MCF 10A (cell line): ENCODE measurements at places on chromosomes 11 and 22.

DNA sequence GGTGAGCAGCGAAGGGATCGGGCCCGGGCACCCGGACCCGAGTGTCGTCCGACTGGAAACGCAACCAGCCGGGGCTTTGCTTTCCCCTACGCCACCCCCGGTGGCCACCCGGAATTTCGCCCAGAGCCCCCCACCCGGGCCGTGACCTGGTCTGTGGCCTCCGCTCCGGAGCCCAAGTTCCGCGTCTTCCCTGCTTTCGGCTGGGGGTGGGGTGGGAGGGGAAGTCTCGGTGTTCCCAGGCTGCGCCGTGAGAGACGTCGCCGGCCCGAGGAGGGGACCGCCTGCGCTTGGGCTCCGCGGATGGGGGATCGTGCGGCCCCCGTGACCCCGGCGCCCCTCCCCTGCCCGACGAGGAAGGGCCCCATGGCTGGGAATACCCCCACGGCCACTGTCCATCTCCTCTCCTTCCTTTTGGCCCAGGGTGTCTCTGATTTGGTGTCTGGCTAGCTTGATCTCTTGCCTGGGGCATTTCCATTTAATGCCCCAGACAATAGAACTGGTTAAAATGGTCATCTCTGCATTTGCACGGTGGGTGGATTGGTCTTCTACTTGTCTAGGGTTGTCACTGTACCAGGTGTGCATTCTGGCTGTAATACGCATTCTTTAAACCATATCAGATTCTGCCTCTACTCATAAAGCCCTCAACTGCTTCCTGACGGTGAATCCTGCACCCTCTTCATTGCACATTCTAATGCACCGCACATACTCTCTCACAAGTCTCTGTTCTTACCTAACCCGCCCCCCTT lies 789 bp downstream of the SIK2 start:
- DNase-seq: peak; percentile 35

GRCh38 chr11:67463680-67464410 lies 5.2 kb downstream of the TMEM134 start:
- DNase-seq: peak; percentile 91

DNA sequence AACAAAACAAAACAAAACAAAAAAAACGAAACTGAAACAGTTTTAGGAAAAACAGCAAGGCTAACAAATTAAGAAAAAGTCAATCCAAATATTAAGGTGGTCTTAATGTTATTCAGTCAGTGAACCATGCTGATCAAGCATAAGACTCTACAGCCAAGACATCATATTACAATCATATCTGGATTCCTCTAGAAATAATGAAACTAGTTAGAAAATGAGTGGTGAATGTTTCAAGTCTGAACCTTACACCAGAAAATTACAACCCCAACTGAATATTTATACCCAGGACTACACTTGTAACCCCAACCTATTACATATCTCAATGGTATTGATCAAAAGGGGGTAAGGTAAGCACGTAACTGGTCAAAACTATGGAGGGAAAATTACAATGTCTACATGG lies 48.8 kb downstream of the ACAT1 start:
- no peak for DNase-seq

GRCh38 chr22:36565159-36565507 lies 36.2 kb upstream of the EIF3D start:
- DNase-seq: no peak

DNA sequence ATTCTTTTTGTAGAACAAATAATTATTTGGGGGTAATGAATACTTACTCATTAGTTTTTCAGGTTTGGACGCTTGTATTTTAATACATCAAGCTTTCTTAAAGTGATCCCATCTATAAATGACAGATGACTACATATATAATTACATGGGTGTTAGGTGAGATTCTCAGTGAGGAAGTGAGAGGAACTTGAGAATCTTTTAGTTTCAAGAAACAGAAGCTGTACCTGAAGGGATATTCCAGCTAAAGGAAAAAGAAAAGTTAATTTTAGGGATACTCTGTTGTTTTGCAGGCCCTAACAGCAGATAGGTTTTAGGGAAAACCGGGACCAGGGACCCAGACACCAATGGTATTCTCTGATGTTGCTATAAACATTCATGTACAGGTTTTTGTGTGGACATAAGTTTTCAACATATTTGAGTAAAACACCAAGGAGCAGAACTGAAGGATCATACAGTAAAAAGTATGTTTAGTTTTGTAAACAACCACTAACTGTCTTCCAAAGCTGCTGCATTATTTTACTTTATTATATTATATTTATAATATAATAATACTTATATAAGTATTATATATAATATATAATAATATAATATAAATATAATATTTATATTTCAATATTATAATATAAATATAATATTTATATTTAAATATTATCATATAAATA lies 24.1 kb upstream of the PHOX2A start:
- DNase-seq: no peak

DNA sequence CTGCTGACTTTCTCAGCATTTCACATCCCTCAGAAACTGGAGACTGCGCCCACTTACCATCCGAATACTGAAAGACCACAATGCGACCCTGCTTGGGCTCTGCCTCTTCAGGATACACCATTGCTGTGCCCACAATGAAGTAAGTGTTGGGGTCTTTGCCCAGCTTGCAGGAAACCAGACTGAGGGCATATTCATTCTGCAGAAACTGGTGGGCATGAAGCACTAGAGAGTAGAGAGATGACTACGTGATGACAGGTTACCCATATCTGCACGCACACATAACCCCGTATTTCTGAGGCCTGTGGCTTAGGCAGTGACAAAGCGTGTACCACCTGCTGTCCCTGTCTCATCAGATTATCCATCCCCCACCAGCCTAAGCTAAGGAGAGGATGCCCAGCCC lies 14.6 kb upstream of the VWCE start:
- DNase-seq: no peak

DNA sequence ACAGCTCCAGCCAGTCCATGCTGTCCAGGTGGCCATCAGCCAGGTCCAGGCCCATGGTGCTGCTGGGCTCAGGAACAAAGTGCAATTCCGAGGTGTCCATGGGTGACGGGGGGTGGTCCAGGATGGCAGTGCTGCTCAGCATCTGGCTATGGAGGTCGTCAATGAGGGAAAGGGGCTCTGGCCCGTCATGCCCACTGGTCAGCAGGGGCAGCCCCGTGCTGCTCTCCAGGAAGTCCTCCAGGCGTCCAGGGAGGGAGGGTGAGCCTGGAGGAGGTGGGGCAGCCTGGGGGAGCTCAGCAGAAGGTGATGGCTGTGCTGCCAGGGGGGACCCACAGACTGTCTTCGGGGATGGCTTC lies 41.1 kb downstream of the SGSM3 start:
- no peak for DNase-seq

DNA sequence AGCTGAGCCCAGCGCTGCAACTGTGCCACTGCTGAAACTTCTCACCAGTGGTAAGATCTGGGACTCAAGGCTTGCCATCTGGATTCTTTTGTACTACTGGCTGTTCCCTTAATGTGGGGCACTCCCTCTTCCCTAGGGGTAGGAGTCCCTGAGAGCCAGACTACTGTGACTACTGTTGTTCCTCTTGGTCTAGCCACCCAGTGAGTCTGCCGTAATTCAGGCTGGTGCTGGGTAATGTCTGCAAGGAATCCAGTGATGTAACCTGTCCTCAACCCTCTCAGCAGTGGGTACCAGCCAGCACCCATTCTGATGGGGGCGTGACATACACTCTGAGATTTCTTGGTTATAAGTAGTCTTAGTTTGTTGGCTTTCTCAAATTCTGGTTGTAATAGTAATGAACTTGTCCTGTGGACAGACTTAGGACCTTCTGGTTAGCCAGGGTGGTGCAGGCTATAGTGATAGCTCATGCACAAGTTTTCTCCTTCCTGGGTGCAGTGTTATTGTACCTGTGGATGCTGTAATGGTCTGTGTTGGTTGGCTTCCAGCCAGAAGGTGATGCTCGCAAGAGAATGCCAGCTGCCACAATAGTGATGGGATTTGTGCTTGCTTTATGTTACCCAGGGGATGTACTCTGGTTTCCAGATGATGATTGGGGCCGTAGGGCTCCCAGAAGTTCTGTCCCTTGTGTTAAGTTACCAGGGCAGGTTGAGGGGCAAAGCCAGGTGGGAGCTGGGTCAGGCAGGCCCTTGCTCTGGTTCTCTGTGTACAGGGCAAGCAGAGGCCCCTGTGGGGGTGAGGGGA lies 65.5 kb downstream of the ARHGAP42 start:
- DNase-seq: peak; percentile 45

DNA sequence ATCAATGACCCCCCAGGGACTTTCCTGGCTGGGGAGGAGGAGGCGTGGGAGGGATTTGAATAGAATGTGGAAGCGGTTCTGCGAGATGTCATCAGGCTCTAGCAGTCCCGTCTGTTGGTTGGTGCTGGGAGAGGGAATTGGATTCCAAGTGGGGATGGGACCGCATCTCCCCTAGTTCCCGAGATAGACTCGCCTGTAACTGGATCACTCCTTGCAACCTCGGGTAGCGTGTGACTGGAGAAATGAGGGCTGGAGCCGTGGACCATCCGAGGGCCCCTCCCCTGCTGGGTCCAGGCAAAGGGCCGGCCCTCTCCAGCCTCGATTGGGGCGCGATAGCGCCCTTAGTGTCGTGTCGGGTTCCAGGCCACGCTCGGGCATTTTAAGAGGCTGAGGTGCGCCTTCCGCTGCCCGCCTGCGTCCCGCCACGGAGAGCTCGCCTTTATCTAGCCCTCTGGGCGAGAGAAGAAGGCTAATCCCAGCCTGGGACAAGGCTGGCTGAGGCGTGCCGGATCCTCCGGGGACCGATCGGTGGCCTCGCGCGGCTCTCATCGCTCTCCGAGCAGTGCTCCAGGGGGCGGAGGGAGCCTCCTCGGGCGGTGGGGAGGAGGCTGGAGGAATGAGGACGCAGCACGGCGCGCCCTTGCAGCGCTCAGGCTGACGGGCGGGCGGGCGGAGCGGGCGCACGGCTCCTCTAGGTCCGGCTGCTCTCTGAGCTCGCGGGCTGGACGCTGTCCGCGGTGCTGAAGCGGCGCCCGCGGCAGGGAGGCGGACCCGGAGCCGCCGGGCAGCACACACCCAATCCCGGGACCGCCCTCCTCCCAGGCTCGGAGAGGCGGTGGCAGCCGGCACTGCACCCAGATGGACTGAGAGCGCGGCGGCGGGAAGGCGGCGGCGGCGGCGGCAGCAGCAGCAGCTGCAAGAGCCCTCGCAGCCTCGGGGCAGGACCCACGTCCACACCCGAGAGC lies 107.8 kb downstream of the OSBP2 start:
- DNase-seq: peak; percentile 91

- DNase-seq: no peak
Measured at GRCh38 chr22:32570501-32570900, 95.9 kb downstream of the FBXO7 start.
